ENCODE measurements at places on chromosomes 12 and 14.
A peak's percentile ranks its signal among the peaks of the same experiment; 100 is the strongest.

GRCh38 chr12:115507951-115508722 is 769.4 kb downstream of the MED13L start:
- no peak for DNase-seq

GRCh38 chr14:66281036-66281776 is 205.0 kb upstream of the CCDC196 start:
- no peak for DNase-seq

DNA sequence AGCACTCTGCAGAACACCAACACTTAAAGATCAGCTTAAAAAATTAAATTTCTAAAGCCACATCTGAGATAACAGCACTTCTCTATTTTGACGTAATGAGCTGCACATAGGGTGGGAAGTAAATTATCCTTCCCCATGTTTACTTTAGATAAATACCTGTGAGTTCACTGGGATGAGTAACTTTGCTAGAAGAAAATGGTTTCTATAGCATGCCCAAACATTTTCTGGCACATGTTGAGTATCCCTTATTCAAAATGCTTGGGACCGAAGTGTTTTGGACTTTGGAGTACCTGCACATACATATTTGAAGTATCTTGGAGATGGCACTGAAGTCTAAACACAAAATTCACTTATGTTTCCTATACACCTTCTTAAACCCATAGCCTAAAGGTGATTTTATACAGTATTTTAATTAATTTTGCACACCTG is 6.6 kb downstream of the SLC38A2 start:
- DNase-seq: no peak

DNA sequence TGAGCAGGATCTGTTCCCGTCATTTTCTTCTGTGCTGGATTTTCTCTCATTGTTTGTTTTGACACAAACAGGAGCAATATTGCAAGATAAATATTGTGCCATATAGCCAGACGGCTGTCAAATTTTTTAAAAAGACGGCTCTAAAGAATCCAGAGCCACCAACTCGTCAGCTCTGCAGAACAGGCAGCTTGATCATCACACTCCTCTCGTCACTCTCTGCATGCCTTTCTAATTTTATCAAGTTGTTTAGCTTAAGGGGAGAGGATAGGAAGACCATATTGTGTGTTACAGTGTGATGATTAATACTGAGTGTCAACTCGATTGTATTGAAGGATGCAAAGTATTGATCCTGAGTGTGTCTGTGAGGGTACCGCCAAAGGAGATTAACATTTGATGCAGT is 562.8 kb downstream of the GALC start:
- no peak for DNase-seq

DNA sequence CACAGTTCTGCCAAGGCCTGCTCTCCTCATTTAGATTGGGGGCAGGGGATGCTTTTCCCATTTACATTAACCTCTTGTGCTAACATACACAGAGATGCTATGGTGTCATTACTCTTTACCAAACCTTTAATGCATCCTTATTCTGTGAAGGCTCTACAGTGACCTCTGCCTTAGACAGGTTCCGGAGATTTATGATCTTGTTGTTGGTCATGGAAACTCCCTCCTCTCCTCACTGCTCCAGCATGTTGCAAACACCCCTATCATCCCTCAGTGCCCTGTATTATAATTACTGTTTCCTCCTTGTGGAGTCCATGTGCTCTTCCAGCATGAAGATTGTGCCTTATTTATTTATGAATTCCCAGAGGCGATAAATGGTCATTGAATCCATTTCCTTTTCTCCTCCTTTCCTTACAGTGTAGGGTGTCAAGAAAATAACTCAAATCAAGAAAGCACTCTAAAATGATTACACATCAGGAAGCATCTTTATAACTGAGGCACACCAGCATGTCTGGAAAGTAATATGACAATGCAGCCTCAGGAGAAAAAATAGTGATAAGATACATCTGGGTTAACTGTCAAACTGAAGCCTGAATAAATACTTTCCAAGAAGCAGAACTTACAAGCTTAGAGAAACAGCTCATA is 37.8 kb downstream of the RTN1 start:
- DNase-seq: no peak

GRCh38 chr14:83867566-83868225 is 1662.2 kb upstream of the FLRT2 start:
- DNase-seq: no peak

DNA sequence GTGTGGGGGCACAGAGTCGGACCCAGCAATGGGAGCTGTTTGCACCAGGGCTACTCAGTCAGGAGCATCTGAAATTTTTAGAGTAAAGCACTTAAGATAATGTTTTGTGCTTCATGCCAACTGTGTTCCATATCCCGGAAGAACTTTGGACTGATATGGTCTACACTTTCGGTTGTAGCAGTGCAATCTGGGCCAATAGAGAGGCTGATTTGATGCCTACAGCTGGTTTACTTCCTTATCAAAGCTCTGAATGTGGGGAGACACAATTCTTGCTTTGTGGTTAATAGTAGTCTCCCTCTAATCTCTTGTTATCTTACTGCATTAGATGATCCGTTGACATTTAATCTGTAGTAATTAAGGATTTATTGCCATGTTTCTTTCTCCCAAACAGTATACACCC is 7.8 kb upstream of the VDR start:
- no peak for DNase-seq

- peak; percentile 41 for DNase-seq
Measured at GRCh38 chr12:57031138-57031725, 14.9 kb upstream of the TAC3 start.
